Mucosa of gallbladder (tissue), 1 donor: ENCODE measurements at places on chromosomes 2 and 18. TPM values are rescaled to one million over a fixed set of nuclear protein-coding genes. Genes with fewer than 3 reads are reported as not detected.

NT5C1B gene
- total RNA-seq = not detected

TSPYL6 gene
- total RNA-seq = not detected

SNORC gene
- 7.7 TPM for total RNA-seq

DNA sequence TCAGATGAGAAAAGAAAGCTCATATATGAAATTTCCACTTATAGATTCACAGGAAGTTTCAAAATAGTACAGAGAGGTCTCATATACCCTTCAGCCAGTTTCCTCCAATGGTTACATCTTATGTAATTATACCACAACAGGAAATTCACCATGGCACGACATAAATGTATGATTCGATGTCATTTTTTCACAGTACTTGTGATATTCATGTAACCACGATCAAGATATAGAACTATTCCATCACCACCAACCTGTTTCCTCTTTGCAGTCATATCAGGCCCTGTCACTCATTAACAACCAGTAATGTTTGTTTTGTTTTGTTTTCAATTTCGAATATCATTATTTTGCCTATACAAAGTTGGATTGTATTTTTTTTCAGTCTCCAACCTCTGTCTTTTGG lies 314.3 kb upstream of the POU3F3 start:
- DNase-seq = no peak

GRCh38 chr18:24695168-24695567 lies 234.7 kb downstream of the HRH4 start:
- no peak for DNase-seq

- DNase-seq = no peak
Measured at GRCh38 chr2:87401726-87402345, 346.1 kb upstream of the PLGLB2 start.

GRCh38 chr2:190849774-190850173 lies 30.8 kb upstream of the GLS start:
- no peak for DNase-seq

DNA sequence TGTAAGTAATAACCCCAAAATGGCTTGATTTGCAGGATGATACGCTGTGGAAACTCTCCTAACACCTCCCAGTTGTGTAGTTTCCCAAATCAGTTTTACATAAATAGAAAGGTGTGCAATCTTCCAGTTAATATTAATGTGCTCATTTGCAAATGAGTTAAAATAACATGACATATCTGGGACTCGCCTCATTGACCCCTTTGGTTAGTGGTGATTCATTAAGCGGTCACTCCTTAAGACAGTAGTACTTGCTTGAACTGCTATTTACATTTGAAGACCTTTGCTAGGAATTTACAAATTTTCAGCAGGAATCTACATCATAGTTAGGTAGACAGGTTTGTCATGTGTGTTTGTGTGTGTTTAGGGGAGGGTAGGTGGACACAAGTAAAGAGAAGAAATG lies 1367.7 kb upstream of the CELF4 start:
- DNase-seq = no peak

DNA sequence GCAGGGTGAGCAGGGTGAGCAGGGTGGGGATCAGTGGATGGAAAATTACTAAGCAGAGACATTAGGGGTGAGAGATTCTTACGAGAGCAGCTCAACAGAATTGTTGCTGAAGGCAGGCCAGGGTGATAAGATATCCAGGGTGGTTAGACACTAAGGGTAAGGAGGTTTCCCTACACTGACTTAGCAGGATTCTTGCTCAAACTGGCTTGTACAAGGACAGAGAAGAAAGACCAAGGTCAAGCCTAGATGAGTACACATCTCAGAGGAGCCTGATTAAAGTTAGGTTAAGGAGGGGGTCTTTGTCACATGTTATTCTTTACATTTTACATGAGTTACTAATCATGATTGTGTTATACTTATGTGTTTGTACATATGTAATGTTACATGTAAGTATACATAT lies 262.8 kb upstream of the FANCL start:
- DNase-seq = no peak
